ENCODE measurements at places on chromosomes 5 and 9.
A peak's percentile ranks its signal among the peaks of the same experiment; 100 is the strongest.

- peak; percentile 69 for DNase-seq
Observed at GRCh38 chr5:14727428-14727865, 62.9 kb downstream of the OTULIN start.

DNA sequence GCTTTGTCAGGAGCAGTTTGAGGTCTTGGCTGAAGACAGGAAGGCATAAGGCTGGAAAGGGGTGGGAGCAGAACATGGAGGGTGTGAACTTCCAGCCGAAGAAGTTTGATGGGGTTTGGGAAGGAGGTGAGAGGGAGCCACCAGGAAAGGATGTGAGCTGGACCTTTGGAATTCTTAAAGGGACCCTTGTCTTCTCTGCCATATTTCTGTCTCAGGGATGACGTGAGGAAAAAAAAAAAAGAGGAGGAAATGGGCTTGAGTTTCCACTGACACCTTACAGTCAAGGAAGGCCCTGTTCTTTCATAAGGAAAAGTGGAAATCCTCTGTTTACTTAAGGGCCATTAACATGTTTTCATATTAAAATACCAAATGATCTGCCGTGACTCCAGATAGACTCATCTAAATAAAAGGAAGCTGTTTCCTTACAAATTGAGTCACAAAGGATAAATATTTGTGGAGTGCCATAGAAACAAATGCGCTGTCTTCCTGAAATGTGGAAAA lies 132.1 kb downstream of the PALM2AKAP2 start:
- DNase-seq: no peak

DNA sequence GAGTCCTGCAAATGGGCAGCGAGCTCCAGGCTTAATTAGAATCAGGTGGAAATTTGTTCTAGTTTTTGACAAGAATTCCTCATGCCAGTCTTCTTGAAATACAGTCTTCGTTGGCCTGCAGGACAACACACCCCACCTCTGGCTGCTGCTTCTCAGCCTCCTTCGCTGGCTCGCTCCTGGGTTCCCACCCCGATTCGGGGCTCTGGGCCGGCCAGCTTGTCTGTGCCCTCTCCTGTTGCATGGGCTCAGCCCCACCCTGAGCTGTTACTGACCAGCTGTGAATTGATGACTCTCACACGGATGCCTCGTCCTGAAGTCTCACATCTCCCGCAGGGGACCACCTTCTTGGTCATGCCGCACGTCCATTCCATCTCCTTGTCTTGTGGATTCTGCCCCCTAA lies 21.0 kb downstream of the PSD2 start:
- DNase-seq: no peak

GRCh38 chr5:156411185-156411613 lies 84.2 kb downstream of the SGCD start:
- no peak for DNase-seq

DNA sequence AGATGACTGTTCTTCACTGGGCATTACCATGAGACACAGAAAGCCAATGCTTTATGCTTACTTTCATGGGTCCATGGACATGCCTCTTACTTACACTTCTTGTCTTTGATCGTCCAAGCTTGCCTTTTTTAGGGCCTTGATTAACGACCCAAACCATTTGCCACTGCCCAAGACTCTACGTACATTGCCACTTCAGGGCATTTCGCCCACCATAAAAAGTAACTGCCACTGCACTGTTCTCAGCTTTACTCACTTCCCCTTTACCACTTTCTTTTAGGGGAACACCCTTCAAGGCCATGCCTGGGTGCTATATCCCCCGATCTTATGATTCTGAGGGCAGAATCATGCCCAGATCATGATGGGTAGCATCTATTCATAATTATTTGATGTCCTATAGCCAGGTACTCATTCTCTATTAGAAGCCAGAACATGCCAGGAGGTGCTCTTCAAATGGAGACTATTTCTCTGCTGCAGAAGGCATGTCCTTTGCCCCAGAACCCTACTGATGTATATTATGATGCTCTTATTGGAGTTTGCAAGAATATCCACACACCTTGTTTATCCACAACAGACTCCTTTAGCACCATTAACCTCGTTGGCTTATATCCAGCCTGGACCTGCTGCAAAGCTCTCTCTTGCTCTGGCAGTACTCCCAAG lies 64.1 kb upstream of the RAD23B start:
- no peak for DNase-seq

- DNase-seq: no peak
Observed at GRCh38 chr5:27472871-27473270, 434.5 kb upstream of the CDH9 start.

GRCh38 chr9:2367970-2368369 lies 253.6 kb upstream of the VLDLR start:
- no peak for DNase-seq

DNA sequence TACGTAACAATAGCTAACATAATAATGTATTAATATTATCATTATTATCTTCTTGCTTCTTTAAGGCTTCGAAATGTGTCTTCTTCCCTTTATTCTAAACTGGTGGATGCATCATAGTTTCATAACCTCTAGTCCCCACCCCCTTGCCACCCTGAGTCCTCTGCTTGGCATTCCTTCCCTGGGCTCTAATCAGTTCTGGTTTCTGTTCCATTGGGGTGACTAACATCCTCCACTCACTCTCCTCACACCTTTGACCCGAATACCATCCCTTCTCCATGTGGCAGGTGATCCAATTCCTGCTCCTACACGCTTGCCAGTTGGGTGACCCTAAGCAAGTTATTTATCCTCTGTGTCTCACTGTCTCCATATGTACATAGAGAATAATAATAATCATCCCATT lies 286.1 kb downstream of the TRPM3 start:
- DNase-seq: no peak

GRCh38 chr5:83374547-83374946 lies 97.0 kb upstream of the VCAN start:
- DNase-seq: no peak

DNA sequence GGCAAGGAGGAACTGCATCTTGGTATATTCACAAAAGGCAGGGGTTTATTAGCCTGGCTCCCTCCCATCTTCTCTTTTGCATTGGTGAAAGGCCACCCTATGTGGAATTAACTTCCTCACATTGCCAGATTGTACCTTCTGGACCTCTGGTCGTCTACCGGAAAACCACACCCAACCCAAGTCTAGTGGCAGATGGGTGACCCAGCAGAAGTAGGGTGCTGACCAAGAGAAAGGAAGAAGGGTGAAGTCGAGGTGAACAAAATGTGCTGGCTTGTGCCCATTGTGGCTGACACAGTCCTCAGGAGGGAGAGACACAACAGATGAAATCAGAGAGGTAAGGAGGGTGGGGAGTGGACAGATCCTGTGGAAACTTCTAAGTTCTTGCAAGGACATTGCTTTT lies 39.8 kb upstream of the DAP start:
- no peak for DNase-seq

DNA sequence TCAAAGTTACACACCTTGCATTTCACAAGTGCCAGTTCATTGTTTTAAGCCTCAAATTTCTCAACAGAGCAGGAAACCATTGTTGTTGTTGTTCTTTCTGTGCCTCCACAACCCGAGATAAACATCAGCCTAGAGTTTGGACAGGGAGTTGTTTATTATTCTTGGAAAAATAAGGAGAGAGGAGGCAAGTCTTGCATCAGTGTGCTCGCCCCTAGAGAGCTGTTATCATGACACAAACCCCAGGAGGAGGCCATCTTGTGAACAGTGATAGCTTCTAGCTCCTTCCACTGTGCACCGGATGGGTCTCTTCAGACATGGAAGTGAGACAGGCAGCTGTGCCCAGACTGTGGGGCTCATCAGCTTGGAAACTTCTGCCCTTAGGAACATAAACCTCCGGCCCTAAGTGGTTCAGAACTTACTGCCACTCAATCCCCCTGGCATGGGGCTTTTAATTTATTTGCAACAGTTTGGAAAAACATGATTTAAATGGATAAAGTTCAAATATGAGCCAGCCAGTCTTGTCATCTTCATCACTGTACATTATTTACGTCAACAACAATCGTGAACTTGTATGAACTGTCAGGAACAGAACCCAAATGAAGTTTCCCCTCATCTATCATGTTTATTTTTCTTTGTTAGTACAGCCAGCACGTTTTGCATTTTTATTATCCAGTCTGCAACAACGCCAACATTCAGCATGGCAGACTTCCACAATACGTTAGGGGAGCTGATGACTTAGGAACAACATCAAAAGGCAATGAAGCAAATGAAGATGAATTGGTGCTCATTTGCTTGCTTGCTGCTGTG lies 181.7 kb upstream of the S1PR3 start:
- DNase-seq: no peak

- DNase-seq: no peak
Observed at GRCh38 chr9:114229295-114229694, 74.0 kb downstream of the COL27A1 start.

DNA sequence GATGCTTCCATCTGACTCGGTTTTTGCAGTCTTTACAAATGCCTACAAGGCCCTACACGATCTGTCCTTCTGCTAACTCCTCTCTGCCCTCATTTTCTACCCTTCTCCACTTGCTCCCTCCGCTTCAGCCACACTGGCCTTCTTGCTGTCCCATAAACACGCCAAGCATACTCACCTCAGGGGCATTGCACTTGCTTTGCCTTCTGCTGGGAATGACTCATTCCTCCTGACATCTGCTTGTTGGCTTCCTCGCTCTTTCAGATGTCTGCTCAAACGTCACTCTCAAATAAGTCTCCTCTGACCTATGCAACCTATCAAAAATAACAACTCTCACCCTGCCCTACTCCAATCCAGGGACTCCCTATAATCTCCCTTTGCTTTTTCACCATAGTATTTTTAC lies 28.2 kb downstream of the CDC25C start:
- no peak for DNase-seq

- no peak for DNase-seq
Observed at GRCh38 chr9:113309204-113309813, 6.1 kb upstream of the RNF183 start.

GRCh38 chr5:131634666-131634995 lies 398 bp downstream of the RAPGEF6 start:
- DNase-seq: no peak

DNA sequence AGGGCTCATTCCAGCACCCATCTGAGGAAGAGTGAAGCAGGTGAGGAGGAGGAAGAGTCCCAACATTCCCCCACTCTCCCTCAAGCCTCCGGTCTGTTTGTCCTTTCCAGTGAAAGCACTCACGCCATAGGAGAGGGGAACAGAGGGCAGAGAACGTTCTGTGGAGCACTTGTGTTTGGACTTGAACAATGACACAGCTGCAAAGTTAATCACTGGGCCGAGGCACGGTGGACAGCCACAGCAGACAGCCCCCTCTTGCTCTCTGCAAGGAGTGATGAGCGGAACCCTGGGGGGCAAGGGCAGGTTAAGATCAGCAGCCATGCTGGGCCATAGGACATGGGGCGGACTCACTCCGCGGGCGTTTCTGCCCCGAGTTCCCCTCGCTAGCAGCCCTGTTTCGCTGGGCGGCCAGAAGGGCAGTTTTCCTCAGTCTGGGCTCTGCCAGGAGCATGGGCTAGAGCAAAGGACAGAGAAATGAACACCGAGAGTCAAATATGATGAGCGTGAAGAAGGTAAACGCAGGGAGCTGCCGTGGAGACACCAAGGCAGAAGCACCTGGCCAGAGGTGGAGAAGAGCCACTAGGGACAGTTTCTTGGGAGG lies 185.7 kb downstream of the GAPVD1 start:
- no peak for DNase-seq

DNA sequence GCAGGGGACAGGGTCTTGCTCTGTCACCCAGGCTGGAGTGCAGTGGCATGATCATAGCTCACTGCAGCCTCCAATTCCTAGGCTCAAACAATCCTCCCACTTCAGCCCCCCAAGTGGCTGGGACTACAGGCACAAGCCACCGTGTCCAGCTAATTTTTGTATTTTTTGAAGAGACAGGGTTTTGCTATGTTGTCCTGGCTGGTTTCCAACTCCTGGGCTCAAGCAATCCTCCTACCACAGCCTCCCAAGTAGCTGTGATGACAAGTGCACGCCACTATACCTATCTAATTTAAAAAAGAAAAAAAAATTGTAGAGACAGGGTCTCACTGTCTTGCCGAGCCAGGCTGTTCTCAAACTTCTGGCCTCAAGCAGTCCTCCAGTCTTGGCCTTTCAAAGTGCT lies 31.6 kb upstream of the LECT2 start:
- no peak for DNase-seq

DNA sequence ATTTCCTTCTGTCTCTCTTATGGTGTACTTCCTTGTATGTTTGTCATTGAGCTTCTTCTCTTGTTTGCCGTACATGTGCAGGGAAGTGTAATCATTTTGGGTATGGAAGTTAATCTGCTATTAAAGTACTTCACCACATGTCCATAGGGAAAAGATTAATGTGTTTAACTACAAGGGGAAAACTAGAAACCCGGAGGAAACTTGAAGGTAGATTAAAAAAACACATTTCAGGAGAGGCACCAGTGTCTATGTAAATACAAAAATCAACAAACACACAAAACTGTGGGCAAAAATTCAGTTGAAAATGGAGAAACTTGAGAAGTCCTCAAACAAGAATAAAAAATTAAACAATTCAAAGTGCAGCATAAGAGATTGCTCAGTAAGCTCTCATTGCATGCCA lies 166.4 kb downstream of the PBX3 start:
- no peak for DNase-seq

DNA sequence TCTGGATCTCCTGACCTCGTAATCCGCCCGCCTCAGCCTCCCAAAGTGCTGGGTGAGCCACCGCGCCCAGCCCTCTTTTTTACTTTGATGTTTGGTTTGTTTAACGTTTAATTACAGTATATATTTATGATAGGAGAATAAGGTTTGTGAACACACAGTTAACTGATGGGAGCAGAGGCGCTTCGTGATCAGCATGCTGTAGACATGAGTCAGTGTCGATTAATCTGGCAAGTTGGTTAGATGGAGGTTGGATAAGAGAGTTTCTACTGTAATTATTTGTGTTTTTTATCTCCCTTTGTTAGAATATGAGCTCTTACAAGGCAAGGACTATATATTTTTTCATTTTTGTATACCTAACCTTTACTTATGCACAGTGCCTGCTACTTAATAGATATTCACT lies 14.3 kb downstream of the ATG10 start:
- no peak for DNase-seq

DNA sequence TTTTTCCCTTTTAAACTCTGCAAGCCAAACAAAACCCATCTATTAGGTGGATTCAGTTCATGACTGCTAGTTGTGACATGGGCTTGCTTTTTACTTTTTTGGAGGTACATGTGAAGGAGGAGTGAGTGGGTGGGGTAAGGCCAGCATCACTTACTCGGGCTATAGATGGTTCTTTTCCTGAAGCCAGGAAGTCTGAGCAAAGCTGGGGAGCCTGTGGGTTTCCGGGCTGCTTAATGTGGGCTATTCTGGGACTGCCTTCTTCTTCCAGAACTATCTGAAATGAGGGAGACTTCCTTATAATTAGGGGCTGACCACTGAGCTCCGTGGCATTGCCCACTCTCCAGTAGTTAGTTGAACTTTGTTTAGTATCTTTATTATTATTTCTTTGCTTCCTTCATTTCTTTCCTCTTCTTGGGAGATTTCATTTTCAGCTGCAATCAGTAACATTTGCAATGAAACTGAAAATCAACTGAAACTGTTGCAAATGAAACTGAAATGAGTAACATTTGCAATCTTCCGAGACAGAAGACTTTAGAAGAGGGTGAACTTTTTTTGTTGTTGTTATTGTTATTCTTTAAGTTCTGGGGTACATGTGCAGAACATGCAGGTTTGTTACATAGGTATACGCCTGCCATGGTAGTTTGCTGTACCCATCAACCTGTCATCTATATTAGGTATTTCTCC lies 204.9 kb downstream of the LRRC70 start:
- no peak for DNase-seq

Measured in stimulated activated effector memory CD8-positive, alpha-beta T cell treated with anti-CD3 and anti-CD28 coated beads, Interleukin-12 subunit alpha, Interleukin-12 subunit beta, amount 100 ng/mL, for 72 hours (primary cell).